HCT116 (cell line): ENCODE measurements at places on chromosomes 7 and 10.

- DNase-seq = no peak
Observed at GRCh38 chr7:31058122-31058521, 6.0 kb downstream of the ADCYAP1R1 start.

DNA sequence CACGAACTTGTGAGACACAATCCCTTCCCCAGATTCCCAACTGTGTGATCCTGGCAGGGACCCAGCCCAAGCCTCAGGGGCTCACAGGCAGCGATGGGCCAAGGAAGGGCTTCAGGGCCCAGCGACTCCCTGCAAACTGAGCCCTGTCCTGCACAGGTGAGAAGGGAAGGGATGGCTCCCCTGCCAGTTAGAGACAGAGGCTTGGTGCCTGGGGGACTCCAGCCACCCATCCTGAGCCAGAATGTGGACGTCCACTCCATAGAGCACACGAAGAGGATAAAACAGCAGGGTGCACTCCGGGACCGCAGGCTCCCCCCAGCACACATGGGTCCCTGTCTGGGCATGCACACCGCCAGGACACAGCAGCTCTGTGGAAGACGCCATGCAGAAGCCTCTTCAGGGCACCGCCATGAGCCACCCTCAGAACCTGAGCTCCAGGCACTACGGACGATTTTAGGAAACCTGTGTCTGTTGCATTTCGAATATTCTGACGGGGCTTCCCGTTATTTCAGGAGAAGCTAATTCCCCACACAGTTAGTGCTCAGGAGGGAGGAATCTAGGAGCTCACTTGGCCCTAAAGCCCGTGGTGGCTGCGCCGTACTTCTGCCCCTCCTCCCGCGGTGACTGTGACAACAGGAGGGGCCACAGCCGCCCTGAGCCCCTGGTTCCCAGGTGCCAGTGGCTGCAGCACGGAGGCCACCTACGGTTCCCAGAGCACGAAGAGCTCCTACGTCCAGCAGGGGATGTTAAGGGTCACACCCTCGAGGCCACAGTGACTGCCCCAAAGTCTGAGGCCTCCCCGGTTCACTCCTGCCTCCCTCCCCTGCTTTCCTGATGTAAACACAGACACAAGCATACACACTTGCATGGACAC lies 326.0 kb downstream of the PTPRN2 start:
- DNase-seq = no peak

GRCh38 chr7:142168746-142169145 lies 57.2 kb downstream of the MGAM2 start:
- DNase-seq = no peak

DNA sequence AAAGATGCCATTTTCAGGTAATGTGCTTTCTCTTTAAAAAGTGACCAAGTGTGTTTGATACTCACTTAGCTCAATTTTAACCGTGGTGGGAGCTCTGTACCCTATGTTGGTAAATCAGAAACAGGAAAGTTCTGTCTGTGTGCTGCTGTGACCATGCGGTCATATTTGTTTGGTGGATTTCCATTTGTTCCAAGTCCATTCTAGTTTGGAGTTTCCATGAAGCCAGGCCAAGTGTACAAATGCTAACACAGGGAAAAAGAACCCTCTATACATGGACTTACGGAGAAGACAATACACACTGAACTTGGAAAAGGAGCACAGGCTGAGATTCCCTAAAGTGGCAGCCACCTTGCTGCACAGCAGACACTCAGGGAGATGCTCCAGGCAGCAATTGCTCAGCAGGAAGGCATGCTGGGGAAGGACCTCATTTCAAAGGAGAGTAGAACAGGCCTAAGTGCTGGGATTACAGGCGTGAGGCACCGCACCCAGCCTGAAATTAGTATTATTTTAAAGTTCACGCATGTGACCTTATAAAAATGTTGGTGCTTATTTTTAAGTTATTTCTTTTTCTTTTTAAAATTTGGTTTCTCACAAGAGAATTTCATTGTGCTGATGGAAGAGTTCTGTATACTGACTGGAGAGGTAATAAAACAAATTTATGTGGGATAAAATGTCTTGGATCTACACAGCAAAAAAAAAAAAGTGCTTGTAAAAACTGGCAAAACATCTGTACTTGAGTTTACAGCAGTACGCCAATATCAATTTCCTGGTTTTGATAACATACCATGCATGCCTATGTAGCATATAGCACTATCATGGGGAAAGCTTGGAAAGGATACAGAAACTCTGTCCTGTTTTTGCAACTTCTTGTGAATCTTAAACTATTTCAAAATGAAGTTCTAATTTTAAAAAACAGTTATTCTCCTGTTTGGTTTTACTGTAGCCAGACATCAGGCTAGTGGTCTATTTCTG lies 436.2 kb downstream of the KCNMA1 start:
- no peak for DNase-seq

GRCh38 chr10:117249493-117250093 lies 8.7 kb downstream of the SLC18A2 start:
- no peak for DNase-seq

- DNase-seq = no peak
Observed at GRCh38 chr10:69268761-69269416, 9.4 kb upstream of the HK1 start.

DNA sequence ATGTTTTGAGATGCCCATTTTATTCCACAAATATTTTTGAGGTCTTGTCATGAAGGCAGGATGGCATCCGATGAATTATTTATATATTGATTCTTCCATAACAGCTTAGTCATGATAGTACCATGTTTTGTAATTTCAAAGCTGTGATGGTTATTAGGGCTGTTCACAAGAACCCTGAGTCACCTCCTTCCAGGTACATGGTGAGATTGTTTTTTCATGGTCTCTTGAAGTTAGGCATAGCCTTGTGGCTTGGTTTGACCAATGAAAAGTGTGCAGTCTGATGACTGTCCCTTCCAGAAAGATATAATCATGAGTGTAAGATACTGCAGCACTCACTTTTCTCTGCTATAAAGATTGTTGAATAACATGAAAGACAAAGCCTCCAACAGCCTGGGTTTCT lies 274.8 kb downstream of the FGFR2 start:
- no peak for DNase-seq
